ENCODE measurements at places on chromosomes 11 and 22.

DNA sequence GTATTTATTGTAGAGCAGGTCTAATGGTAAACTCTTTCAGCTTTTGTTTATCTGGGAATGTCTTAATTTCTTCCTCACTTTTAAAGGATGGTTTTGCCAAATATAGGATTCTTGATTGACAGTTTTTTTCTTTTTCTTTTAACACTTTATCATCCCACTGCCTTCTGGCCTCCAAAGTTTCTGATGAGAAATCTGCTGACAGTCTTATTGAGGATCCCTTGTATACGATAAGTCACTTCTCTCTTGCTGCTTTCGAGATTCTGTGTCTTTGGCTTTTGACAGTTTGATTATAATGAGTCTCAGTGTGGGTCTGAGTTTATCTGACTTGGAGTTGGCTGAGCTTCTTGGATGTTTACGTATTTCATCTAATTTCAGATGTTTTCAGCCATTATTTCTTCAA is 6.7 kb upstream of the TSKU start:
- no peak for DNase-seq

GRCh38 chr11:2780850-2781407 is 81.1 kb upstream of the KCNQ1OT1 start:
- no peak for DNase-seq

DNA sequence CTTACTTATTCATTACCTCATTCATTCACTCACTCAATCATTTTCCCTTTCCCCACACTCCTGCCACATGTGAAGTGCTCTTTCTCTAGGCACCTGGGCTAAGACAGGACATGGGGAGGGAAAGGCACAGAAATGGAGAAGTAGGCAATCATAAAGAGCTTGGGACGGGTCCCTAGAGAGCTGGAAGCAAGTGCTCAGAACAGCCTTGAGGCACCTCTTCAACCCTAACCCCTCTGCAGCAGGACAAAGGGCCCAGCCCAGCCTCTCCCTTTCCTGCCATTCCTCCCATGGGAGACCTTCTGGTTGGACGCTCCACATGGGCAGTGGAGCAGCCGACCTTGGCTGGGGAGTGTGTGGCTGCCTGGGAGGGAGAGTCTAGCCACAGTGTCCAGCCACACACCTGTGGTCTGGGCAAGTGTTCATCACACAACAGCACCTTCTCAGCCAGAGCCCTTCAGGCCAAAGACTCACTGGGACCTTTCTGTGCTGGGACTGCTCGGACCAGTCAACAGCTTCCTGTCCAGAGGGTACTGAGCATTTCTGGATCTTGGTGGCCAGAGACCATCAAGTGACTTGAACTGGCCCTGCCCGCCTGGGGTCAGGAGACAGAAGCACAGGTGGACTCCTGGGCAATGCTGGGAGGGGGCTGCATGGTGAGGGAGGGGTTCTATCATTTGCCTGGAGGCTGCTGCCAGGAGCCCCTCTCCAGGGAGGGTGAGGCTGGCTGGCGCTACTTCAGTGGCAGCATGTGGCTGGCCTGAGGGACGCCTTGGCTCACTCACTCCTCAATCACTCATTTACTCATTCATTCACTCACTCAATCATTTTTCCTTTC is 1.0 kb upstream of the MUC5AC start:
- no peak for DNase-seq

DNA sequence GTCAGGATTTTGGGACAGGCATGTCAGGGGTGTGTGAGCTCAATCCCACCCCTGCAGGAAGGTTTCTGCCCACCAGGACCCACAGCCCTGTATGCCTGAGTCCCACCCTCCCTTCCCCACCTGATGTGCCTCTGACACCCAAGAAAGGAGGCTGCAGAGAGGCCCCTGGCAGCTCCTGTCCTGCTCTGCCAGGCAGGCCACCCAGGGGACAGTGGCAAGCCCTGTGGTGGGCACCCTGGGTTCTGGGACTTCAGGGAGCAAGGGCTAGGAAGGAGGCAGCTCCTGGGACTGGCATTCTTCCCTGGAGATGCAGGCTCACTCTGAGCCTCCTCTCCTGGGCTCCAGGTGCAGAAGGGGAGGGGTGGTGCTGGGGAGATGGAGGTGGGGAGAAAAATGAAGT is 234.5 kb upstream of the B3GAT1 start:
- DNase-seq = no peak

- no peak for DNase-seq
Observed at GRCh38 chr11:123241874-123242543, 47.0 kb upstream of the CLMP start.

DNA sequence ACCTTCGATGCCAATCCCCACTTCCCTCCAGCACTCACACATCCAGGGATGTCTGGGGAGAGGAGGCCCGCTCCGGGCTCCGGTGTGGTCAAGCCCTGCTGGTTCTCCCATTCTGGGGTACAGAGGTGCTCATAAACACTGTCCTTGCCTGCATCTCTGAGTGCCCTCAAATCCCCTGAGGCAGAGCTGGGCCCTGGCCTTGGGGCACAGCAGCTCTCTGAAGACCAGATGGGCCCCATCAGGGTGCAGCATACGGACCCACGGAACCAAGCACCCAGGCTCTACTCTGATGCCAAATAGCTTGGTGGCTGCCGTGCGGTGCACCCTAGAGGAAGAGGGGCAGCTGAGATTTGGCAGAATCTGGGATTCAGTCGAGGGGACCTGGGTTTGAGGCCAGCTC is 35.7 kb upstream of the NNMT start:
- DNase-seq = no peak

DNA sequence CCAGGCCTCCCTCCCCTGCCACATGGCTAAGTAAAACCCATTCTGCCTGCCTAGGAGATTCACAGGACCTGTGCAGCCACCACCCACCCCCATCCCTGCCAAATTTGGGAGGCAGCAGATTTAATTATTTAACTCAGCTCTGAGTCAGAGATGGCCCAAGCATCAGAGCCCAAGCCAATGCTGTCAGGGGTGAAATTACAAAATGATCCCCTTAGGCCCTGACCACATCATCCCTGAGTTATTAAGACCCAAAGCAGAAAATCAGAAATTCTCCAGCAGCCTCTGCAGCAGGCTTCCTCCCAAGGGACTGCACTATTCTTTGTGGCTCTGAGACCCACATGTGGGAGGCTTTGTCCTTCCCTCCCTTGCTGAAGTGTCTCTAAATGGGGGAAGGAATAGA is 52.8 kb upstream of the RRAS2 start:
- DNase-seq = peak; percentile 96

GRCh38 chr11:34263441-34264091 is 94.2 kb downstream of the ABTB2 start:
- DNase-seq = peak; percentile 58

- DNase-seq = no peak
Observed at GRCh38 chr11:132078264-132079076, 708.1 kb downstream of the NTM start.

DNA sequence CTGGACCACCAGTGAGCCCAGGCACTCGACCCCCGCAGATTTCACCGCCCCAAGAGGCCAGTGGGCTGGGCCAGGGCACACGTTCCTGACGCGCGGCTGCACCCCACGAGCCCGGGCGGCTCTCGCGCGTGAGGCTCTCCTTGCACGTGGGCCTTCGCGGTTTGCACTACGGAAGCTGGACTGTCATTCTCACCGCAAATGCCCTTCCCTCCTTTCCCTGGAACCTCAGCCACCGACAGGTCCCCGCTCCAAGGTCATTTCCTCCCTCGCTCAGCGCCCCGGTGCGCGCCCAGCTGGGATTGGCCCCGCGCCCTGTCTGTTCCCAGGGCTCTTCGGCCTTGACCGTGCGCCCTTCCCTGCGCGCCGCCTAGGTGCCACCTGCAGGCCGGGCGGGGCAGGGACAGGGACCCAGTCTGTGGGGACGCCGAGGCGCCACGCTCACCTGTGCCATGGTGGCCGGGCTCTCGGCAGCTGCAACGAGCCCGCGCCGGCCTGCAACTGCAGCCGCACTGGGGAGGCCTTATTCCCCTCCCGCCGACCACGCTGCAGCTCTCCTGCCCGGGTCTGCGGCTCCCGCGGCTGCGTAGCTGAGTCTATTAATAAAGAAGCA is 2.1 kb upstream of the CPT1A start:
- no peak for DNase-seq

GRCh38 chr11:62879235-62879978 is 1.3 kb upstream of the SLC3A2 start:
- DNase-seq = no peak

DNA sequence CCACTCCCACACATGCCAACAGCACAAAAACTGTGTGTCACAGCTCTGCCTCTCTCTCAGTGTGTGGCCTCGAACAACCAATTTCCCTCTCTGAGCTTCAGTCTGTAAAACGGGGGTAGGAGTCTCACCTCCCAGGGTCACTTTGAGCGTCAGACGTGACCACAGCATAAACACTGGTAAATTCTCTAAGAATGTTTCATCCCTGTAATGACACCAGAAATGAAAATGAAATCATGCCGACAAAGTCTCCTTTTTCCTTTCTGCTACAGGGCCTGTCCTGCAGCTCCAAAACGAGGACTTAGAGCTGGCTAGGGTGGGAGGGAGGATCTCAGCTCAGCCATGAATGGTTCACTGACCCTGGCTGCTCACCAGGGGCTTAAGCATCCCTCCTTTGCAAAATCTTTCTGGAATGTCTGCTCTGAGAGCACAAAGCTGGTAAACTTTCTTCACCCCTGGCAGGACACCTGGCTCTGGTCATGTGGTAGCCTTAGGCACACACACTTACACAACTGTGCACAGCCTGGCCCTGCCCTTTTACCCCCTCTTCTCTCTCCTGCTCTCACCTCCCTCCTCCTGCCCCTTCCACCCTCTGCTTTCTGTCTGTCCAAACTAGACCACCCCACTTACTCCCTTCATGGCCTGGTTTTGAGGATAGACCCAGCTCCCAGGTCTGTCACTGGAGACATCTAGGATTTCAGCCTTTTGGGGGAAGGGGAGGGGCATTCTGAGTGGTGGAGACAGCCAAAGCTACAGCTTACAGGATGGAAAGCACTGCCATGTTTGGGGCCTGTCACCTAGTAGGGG is 12.3 kb upstream of the TSKU start:
- DNase-seq = peak; percentile 74

- no peak for DNase-seq
Observed at GRCh38 chr11:27216270-27217149, 146.5 kb downstream of the CCDC34 start.

DNA sequence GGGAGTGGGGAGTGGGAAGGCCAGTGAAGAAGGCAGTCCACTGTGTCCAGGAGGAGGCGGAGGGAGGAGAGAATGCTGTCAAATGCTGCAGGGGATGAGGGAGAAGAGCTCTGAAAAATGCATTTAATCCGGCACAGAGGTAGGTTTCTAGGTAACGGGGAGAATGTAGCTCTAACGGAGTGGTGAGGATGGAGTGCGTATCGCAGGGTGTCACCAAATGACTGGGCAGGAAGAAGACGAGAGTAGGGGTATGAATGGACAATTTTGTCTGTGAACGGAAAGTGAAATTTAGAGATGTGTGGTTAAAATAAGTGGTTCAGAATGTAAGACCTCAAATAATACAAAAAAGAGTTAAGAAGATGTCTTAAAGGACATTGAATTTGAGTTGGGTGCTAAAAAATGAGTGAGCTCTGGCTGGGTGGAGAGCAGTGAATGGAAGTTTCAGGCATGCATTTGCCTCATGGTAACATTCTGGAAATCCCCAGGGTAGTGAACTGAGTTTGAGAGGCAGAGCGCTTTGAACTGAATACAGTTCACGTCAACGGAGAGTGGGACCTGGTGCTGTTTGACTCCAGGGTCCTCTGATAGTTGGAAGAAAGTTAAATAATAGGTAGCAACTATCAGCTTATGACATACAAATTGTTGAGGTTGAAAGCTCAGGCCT is 81.3 kb upstream of the CADM1 start:
- DNase-seq = no peak

DNA sequence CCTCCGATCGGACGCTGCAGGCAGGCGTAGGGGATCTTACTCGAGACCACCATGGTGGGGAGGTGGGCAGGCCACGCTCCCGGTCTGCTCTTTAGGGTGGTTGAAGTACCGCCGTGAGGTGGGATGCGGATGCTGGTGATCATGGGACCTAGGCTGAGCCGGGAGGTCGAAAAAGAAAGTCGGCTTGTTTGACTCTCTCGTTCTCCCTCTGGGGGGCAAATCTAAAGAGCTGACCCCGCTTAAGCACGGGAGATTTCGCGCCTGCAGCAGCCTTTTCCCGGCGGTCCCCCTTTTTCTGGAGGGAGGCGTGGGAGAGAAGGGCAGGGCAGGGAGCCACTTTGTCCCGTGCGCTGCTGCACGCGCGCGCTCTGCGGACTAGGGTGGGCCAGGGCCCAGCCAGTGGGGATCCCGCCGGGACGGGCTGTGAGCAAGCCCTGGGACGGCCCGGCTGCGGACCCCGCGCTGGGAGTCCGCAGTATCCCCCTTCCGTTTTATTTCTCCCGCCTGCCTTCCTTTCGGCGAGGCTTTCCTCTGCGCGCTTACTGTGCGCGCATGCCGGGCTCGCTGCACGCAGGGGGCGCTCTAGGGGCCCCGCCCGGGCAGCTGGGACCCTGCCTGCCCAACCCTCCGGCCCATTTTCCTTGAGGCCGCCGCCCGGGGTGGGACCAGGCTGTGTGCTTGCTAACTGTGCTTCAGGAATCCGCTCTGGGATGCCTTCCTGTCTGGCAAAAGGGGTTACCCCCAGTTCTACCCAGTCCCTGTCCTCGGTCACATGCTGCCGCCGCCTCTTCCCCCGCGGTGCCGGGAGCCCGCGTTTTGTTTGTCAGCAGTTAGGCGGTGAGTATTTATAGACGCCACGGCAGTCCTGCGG is 81.0 kb downstream of the PRR5L start:
- no peak for DNase-seq

- DNase-seq = peak; percentile 93
Observed at GRCh38 chr11:102599642-102600261, 25.4 kb downstream of the MMP20 start.

GRCh38 chr22:17575151-17575550 is 11.9 kb downstream of the SLC25A18 start:
- no peak for DNase-seq

DNA sequence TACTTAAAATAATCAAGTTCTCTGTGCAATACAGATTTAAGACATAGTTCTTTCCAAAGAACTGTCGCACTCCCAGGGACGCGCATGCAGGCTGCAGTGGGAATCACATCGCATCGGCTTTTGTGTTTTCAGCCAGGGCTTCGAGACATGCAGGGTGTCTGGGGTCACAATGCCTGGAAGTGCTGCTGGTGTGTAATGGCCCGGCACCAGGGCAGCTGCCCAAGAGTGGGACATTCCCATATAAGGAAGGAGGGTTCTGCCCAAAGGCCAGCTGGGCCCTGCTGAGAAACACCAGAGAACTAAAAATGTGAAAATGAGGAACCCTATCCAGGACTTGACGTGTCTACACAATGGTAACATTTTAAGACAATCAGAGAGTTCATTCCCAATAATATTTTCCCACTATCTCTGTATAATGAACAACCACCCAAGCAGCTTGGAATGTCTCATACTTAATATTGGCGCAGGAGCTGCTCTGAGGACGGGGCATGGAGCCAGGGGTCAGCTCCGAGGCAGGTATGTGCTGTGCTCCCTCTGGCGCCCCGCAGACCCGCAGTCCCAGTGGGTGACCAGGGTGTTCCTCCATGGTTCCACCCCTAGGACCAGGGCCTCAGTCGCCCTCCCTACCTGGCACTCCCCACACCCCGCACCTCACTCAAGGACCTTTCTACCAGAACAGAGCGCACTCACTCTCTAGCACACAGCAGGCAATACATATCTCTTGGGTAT is 11.3 kb downstream of the MCAT start:
- DNase-seq = no peak

GRCh38 chr11:22407921-22408320 is 69.7 kb downstream of the SLC17A6 start:
- DNase-seq = no peak

Data from HS-5 (cell line).